ENCODE measurements at places on chromosomes 13 and 19.

GRCh38 chr13:69997061-69997460 is 110.6 kb upstream of the ATXN8OS start:
- DNase-seq = no peak

DNA sequence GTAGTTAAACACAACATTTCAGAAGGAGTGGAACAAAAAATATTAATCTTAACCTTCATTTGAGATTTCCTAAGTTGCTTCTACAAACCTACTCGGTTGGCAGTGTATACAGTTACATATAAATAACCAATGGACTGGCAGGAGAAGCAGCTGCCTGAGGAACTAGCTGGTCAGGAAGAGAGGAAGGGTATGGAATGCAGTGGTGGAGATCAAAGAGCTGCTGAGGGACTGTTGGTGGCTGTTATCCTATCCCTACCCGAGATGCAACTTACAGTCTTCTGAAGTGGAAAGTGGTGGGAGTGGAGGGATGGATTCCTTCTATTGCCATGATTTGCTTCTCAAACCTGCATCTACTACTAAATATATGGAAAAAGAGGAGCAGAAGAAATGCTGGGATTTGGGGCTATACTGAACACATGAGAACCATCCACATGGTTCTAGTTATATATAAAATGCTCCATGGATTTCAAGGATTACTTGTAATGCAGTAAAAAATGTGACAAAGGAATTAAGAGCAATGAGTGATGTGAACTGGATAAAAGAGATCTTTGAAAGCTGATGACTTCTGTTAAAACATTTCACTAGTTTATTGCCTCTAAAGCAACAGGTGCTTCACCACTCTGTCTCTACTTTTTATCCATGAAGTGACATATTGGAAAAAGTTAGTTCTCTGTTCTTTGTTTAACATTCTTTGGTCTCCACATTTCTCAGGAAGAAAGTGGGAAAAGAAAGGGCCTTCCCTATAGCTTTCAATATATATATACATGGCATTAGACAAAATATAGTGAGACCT is 29.9 kb downstream of the MICU2 start:
- DNase-seq = no peak

DNA sequence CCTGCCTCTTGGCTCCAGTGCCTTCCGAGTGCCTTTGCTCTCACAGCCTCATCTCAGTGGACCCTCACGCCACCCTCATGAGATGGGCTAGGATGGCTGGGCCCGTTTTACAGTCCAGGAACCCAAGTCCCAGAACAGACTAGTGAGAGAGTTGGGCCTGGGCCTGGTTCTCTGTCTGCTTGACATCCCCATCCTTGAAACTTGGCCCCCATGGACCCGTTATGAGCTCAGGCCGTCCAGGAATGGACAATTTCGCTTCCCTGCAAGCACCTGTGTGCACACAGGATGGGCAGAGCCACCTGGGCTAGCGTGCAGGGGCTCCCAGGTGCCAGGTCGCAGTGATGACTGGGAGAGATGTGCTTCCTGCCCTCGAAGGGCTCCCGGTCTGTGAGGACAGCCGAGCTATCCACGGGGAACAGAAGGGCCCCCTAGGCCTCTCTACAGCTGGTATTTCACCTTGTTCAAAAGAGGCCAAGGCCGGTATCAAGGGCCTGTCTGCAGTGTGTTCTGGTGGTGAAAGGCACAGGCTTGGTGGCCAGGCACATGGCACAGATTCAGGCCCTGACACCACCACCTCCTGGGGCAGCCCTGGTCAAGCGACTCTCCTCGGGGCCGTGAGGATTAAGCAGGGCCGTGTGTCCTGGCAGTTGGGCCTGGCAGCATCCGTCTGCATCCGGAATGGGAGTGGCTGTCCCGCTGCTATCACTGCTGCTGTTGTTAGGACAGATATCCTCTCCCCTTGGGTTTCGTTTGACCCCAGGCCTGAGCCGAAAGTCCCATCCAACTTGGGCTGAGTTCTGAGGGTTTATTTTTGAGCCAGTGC is 38.9 kb downstream of the CAPN12 start:
- no peak for DNase-seq

DNA sequence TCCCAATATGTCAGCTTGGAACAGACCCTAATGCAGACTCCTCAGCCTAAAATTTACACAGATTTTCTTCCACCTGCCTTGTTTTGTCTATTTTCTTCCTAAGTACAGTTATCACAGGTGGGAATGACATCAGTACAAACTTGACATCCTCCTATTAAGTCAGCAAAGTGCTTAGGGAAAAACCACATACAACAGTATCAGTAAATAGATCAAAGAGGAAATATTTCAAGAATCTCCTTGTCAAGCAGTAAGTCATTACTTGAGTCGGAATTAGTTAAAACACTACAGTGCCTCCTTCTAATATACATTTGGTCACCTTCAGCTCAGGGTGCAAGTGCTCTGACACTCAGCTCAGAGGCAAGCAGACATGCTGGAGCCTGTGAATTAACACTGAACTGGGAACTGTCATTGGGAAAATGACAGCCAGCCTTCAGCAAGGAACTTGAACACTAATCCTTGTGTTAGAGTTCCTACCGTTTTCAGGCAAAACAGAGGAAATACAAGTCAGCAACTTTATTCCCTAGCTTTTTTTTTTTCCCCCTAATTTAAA is 394.3 kb upstream of the HTR2A start:
- DNase-seq = no peak

- DNase-seq = no peak
Measured at GRCh38 chr19:10195199-10195519, 406 bp upstream of the DNMT1 start.

- DNase-seq = no peak
Measured at GRCh38 chr19:43595605-43595998, 332 bp downstream of the IRGQ start.

DNA sequence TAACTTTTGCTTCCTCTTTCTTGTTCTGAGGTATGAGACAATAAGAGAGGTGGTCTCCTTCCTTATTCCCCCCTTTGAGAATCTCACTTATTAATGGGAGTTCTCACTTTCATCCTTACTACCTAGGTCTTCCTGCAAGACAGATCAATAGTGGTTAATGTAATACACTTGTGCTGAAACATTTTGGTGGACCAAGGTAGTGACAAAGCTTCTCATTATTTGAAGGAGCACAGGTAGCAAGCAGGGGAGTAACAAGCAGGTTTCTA is 17.9 kb downstream of the ZNF700 start:
- DNase-seq = no peak

Data from 8988T (cell line).